Progenitor cell of endocrine pancreas (in vitro differentiated cells): ENCODE measurements at places on chromosomes 5 and 9. TPM values are rescaled to one million over a fixed set of nuclear protein-coding genes. Genes with fewer than 3 reads are reported as not detected.

DNA sequence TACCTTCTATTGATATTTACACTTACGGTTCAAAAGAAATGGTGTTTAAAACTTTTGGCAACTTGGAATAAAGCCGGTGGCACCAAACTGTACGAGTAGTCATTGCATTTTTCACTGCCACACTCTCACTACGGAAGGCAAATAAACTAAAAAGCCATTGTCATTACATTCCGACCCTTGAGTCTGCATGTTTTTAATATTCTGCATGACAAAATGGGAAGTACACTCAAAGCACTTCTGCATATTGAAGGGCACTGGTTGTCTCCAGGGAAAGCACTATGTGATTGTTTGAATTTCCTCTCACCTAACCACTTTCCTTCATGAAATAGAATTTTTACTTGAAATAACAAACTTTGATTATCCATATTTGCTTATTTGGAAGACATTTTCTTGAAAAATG is 426.3 kb downstream of the CETN3 start:
- no peak for DNase-seq

- no peak for DNase-seq
These were observed 92.1 kb upstream of the IER5L start for GRCh38 chr9:129270205-129270604.

DNA sequence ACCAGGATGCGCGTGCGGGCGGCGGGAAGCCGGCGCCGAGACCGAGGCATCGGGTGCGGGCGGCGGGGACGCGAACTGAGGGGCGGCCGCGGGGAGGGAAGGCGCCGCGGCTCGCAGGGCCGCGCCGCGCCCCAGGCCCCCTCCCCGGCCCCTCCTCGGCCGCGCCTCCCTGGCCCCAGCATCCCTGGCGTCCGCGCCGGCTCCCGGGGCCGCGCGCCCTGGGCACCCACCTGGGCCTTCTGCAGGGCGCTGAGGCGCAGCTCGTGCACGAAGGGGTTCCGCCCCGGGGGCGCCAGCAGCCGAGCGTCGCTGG is 324 bp downstream of the LPCAT1 start:
- no peak for DNase-seq

DNA sequence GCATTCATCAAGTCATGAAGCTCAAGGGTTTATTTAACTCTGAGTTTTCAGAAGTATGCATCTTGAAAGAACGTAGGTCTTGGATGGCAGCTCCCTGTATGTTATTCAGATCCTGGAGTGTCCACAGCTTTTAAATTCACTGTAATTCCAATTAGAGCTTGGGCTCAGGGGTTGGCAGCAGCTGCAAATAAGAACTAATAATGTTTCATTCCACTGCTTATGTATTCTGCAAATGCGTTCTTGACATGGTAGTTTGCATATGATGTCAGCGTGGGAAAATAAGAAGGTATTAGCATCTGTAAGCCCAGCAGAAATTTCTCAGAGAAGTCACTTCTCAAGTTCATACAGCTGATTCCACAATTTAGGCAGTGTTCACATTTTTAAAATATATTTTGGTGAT is 58.4 kb downstream of the RORB start:
- no peak for DNase-seq

GRCh38 chr9:121380846-121381245 is 10.8 kb upstream of the STOM start:
- no peak for DNase-seq

DNA sequence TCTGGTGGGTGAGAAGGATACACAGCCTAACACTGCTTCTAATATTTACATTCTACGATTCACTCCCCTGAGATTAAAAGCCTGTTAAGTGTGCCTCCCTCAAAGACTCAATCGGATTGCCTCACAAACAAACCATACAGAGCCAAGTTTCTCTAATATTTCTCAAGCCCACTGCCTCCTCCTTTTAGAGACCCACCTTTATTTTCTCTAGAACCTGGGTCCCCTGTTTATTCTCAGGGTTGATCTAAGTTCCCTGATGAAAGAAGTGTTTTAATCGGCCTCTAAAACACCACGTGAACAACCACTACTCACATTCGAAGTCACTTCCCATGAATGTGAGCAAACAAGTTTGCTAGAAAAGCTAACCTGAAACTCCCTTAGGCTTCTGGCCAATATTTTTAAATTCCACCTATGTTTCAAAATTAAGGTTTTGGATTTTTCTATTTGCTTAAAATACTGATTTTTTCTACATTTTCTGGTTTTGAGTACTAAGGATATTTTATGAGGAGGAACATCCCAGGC is 76.5 kb downstream of the GLIS3 start:
- no peak for DNase-seq

DNA sequence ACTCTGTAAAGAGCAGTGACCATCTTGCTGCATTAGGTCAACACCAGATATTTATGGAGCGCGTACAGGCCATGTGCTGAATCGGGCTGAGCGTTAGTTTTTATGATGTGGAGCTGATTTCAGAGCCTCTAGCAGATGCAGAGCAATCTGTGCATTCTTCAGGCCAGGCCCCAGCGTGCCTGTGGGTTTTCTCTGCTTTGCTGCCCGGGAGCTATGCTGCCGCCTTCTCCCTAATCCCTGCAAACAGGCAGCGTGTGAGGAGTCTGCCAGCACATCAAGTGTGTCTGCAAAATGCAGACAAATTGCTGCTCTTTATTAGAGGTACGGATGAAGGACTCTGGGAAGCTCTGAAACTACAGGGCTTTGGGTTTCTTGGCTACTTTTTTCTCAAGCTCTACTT is 170.0 kb downstream of the NTRK2 start:
- DNase-seq = no peak

Gene ATP6V1G1
- 121 and 123 TPM in 2 replicates for total RNA-seq

Gene ZMYND19
- total RNA-seq = 35.7 and 38.8 TPM in 2 replicates

Gene GPR151
- not detected in 2 replicates for total RNA-seq
